ENCODE measurements at places on chromosomes 5 and 9. TPM values are rescaled to one million over a fixed set of nuclear protein-coding genes. Genes with fewer than 3 reads are reported as not detected.

NR5A1 gene
- not detected for total RNA-seq

TESK1 gene
- 4.8 TPM for total RNA-seq

RECK gene
- total RNA-seq = 12.0 TPM

ACTL7B gene
- 1.4 TPM for total RNA-seq

LMX1B gene
- not detected for total RNA-seq

SWI5 gene
- total RNA-seq = 26.7 TPM

STPG3 gene
- total RNA-seq = 1.9 TPM

FOXI1 gene
- total RNA-seq = 0.48 TPM

CAMK2A gene
- 5.8 TPM for total RNA-seq

IL5 gene
- 7.7 TPM for total RNA-seq

MYOZ3 gene
- 10.4 TPM for total RNA-seq

IFNB1 gene
- 5.8 TPM for total RNA-seq

ELOVL7 gene
- 1.9 TPM for total RNA-seq

LURAP1L gene
- total RNA-seq = 30.8 TPM

NOXA1 gene
- total RNA-seq = not detected

CRB2 gene
- 0.72 TPM for total RNA-seq

DNAJC18 gene
- total RNA-seq = 21.2 TPM

HAND1 gene
- 2.6 TPM for total RNA-seq

MOCS2 gene
- 51.8 TPM for total RNA-seq

GFI1B gene
- total RNA-seq = 0.48 TPM

FOXD4L4 gene
- total RNA-seq = 1.9 TPM

PCDHGA1 gene
- 0.96 TPM for total RNA-seq

PRLR gene
- total RNA-seq = 109 TPM

C9orf57 gene
- not detected for total RNA-seq

SLC2A6 gene
- 9.4 TPM for total RNA-seq

Data from umbilical cord (tissue), 2 donors.